ENCODE measurements at places on chromosomes 11 and 22. TPM values are rescaled to one million over a fixed set of nuclear protein-coding genes. Genes with fewer than 3 reads are reported as not detected.

DNA sequence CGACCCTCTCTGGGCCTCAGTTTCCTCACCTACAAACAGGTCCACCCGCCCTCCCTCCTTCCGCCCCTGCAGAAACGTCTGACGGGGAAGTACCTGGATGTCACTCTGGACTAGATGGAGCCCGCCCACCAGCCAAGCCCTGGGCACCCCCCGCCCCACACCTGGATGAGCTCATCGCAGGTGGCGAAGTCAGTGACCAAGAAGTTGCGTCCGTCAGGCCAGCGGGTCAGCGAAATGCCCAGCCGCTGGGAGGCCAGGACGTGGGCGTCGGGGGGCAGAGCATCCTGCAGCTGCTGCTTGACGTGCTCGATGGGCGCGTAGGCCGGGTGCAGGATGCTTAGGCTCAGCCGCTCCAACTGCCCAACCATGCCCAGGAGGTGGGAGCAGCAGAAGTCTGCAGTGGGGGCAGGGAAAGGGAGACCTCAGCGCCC is 897 bp downstream of the PNPLA5 start:
- no peak overlapping the region for H3K4me3 ChIP-seq
- H3K27me3 ChIP-seq = no peaks in the 10 kb centered on the region
- peaks cover 12% of the 10 kb centered on the region for H3K4me1 ChIP-seq
- H3K27ac ChIP-seq = no peak overlapping the region
- no peak for DNase-seq

DNA sequence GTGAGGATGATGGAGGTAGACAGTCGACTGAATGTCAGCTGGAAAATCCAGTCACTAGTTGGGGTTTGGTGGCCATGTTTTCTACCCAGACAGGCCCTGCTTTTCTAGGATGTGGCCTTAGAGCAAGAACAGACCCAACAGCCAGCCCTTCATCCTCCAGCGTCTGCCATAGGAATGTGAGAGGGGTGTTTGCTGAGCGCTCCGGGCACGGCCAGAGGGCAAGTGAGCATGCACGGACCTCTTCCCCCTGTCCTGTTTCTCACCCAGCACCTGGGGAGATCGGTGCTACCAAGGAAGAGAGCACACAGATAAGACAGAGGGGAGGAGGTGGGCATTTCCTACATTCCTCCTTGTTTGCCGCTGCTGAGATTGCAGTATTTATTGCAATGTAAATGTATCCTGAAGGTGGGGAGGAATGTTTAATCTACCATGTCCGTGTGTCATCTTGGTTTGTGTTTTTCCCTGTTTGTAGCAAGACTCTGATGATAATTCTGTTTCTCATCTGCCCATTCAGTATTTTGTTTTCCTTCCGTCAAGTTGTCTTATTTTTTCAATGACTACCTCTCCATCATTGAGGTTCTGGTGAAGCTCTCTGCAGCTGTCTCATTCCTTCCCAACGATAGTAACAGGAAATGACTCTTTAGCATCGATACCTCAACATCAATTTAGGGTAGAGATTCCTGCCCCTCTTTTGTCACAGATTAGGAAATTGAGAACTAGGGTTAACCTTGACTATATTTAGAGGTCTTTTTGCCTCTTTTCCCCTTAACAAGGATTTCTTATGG is 4.9 kb upstream of the ATF4 start:
- no peak overlapping the region for H3K4me3 ChIP-seq
- H3K4me1 ChIP-seq = peaks cover 7% of the 10 kb centered on the region
- H3K27me3 ChIP-seq = no peaks in the 10 kb centered on the region
- no peak for DNase-seq
- no peaks in the 10 kb centered on the region for H3K36me3 ChIP-seq
- H3K27ac ChIP-seq = no peak overlapping the region

- no peaks in the 10 kb centered on the region for H3K36me3 ChIP-seq
- H3K4me1 ChIP-seq = no peaks in the 10 kb centered on the region
- no peak overlapping the region for H3K4me3 ChIP-seq
- no peaks in the 10 kb centered on the region for H3K27me3 ChIP-seq
- no peak for DNase-seq
- H3K27ac ChIP-seq = no peak overlapping the region
Measured at GRCh38 chr22:49365191-49365837, 462.4 kb downstream of the BRD1 start.

DNA sequence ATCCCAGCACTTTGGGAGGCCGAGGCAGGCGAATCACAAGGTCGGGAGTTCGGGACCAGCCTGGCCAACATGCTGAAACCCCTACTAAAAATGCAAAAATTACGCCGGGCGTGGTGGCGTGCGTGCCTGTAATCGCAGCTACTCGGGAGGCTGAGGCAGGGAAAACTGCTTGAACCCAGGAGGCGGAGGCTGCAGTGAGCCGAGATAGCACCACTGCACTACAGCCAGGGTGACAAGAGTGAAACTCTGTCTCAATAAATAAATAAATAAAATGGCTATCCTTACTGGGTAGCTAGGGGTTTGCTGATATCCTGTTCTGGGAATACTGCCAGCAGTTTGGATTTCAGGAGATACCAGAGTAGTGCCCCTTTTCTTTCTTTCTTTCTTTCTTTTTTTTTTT is 2.4 kb upstream of the RBM14 start:
- peaks cover 65% of the 10 kb centered on the region for H3K4me1 ChIP-seq
- H3K27ac ChIP-seq = no peak overlapping the region
- no peaks in the 10 kb centered on the region for H3K27me3 ChIP-seq
- no peak for DNase-seq

Gene ENTHD1
- not detected for total RNA-seq

Gene SLC29A2
- total RNA-seq = 20.1 TPM

Measured in B cell (primary cell).